Transverse colon (tissue), 4 donors: ENCODE measurements at places on chromosomes 3 and 15.

DNA sequence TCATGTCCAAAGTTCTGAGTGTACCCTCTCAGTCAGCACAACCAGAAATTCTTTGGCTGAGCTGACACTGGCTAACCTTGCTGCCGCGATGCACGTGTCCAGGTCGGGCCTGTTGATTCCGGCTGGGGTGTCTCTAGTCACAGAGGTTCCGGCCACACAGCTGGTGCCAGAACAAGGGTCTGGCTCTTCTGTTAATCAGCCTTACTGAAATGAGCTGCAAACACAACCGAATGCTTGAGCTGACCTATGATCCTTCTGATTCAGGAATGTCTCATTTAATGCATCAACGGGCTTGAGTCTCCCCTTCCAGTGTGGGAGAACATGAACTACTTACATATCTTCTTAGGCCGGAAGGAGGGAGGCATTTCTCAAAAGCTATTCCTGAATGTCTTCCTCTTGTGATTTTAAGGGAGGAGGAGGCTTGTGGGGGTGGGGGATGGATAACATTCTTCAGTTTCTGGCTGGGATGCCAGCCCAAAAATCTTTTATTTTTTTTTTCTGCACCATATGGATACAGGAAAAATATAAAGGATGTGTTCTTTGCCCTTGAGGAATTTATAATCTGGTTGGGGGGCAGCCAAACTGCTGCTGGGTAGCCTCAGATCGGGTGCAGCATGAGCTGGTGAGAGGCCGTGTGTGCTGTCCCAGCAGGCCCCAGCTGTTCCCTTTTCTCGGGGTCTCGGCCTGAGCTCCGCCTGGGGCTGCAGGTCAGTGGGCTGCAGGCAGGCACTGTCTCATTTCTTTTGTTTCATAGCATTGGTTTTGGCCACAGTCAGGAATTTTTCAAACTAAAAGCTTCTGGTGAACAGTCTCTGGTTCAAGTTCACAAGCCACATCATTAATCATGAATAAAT lies 319.1 kb upstream of the TBL1XR1 start:
- DNase-seq, result no peak

DNA sequence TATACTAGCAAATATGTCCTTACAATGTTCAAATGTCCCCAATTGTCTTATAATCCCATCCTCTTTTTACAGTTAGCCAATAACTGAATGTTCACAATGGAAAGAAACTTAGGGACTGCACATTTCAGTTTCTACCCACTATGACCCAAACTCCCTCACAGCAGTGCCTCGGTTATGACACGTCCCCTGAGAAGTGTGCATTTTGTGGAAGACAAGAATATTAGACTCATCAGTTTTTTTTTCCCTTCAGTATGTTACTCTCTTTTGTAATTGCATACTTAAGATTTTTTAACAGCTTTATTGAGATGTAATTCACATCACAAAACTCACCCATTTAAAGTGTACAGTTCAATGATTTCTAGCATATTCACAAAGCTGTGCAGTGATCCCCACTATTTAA lies 64.8 kb downstream of the IGF2BP2 start:
- DNase-seq, result no peak

- DNase-seq, result no peak
Measured at GRCh38 chr3:115825046-115825445, 201.7 kb downstream of the GAP43 start.

DNA sequence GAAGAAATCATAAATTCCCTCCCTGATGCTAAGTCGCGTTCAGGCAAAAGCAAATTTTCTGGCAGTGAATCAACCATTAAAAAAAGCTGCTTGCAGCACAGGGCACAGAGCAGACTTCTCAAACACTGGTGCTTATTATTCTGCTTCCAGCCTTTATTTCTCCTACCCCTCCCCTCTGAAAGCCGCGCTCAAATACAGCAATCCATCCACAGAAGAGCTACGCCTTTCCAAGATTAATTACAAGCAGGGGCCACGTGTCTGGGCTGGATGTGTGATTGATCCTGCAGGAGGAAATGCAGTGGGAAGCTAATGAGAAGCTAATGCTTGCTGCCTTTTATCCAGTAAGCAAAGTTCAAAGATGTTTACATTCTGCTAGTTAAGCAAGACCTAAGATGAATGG lies 134.9 kb upstream of the TOPAZ1 start:
- no peak for DNase-seq
